ENCODE measurements at places on chromosomes 13 and 19.

- H3K4me3 ChIP-seq, result no peak overlapping the region
- H3K4me1 ChIP-seq, result no peaks in the 10 kb centered on the region
- no peaks in the 10 kb centered on the region for H3K36me3 ChIP-seq
- H3K27ac ChIP-seq, result no peak overlapping the region
- no peak for DNase-seq
These were observed 28.8 kb upstream of the TMEM255B start for GRCh38 chr13:113730258-113730691.

GRCh38 chr19:20278342-20278741 is 111.3 kb downstream of the ZNF486 start:
- H3K27ac ChIP-seq, result no peak overlapping the region
- H3K4me3 ChIP-seq, result no peak overlapping the region
- no peaks in the 10 kb centered on the region for H3K4me1 ChIP-seq
- H3K36me3 ChIP-seq, result no peaks in the 10 kb centered on the region
- H3K27me3 ChIP-seq, result no peaks in the 10 kb centered on the region
- DNase-seq, result no peak

- no peaks in the 10 kb centered on the region for H3K27me3 ChIP-seq
- DNase-seq, result peak; percentile 92
- peak overlapping the region; percentile 92 for H3K27ac ChIP-seq
- no peaks in the 10 kb centered on the region for H3K36me3 ChIP-seq
These were observed 3.0 kb upstream of the COX6B1 start for GRCh38 chr19:35644987-35645679.

GRCh38 chr13:43939086-43939485 is 59.4 kb downstream of the LACC1 start:
- no peaks in the 10 kb centered on the region for H3K36me3 ChIP-seq
- H3K27me3 ChIP-seq, result no peaks in the 10 kb centered on the region
- H3K4me3 ChIP-seq, result no peak overlapping the region
- DNase-seq, result no peak

- no peak overlapping the region for H3K27ac ChIP-seq
- no peaks in the 10 kb centered on the region for H3K36me3 ChIP-seq
- H3K4me1 ChIP-seq, result no peaks in the 10 kb centered on the region
- no peaks in the 10 kb centered on the region for H3K27me3 ChIP-seq
- H3K4me3 ChIP-seq, result no peak overlapping the region
These were observed 133.5 kb downstream of the UQCRFS1 start for GRCh38 chr19:29079356-29080032.

- no peak overlapping the region for H3K4me3 ChIP-seq
- no peak for DNase-seq
- H3K4me1 ChIP-seq, result no peaks in the 10 kb centered on the region
- no peak overlapping the region for H3K27ac ChIP-seq
- H3K27me3 ChIP-seq, result no peaks in the 10 kb centered on the region
- no peaks in the 10 kb centered on the region for H3K36me3 ChIP-seq
These were observed 340.7 kb downstream of the SLC7A1 start for GRCh38 chr13:29254626-29255370.

GRCh38 chr13:97285221-97285955 is 63.3 kb downstream of the MBNL2 start:
- no peak for DNase-seq
- peaks cover 4% of the 10 kb centered on the region for H3K36me3 ChIP-seq
- no peaks in the 10 kb centered on the region for H3K27me3 ChIP-seq
- H3K4me3 ChIP-seq, result no peak overlapping the region
- peaks cover 2% of the 10 kb centered on the region for H3K4me1 ChIP-seq
- H3K27ac ChIP-seq, result peak overlapping the region; percentile 58
